Activated T-helper 2 cell treated with anti-CD3 and anti-CD28 coated beads, Interferon-gamma antibody, Interleukin-2, Interleukin-4, amounts not matched to agents 10 μg/mL and 5 μg/mL and 100 μg/mL, durations not matched to agents 14 hours and 24 hours and 36 hours (primary cell): ENCODE measurements at places on chromosomes 7 and 10. TPM values are rescaled to one million over a fixed set of nuclear protein-coding genes. Genes with fewer than 3 reads are reported as not detected.
A peak's percentile ranks its signal among the peaks of the same experiment; 100 is the strongest.

DNA sequence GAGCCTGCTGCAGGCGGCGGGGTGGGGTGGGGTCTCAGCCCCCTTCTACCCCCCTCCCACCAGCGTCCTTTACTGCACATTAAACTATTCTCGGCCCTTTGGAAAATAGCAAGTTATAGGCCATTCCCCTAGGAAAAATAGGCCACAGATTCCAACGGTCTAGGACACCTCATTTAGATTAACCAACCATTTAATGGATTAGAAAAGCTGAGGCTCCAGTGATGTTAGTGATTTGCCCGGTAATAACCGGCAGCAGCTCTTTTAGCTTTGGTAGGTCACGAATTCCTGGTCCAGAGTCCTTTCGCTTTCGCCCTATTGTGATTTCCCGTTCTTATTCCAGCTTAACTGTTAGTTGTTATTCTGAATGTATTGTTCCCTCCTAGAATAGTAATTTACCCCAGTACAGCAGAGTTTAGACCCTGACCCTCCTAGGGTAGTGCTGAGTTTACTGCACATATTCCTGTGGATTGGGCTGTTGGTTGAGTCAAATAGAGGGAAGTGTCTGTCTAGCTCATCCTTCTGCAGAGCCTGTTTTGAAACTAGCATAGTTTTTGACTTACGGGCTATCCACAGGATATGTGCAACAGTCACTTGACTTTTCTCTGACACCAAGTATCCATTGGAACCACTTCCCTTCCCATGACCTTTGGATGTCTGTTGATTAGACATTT is 754 bp downstream of the GSTO1 start:
- no peak for DNase-seq

GRCh38 chr7:39465055-39465929 is 100.9 kb upstream of the YAE1 start:
- peak; percentile 14 for DNase-seq

DNA sequence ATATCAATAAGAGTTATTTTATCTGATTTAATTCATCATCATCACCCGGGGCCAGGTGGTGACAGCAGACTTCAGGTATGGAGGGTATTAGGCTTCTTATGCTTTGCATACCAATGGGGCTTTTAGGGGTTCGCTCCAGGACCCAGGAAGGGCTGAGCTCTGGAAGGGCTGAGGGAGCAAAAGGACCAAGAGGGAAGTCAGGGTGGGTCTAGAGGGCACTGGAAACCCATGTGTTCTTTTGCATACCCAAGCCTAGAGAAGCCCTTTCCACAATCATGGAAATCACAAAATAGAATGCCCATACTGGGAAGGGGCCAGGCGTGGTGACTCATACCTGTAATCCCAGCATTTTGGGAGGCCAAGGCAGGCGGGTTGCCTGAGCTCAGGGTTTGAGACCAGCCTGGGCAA is 30.9 kb upstream of the VCL start:
- DNase-seq, result no peak

- no peak for DNase-seq
These were observed 151.4 kb upstream of the PITRM1 start for GRCh38 chr10:3323865-3324498.

GRCh38 chr10:118944959-118945633 is 84.4 kb upstream of the NANOS1 start:
- no peak for DNase-seq

- no peak for DNase-seq
These were observed 38.8 kb downstream of the SND1 start for GRCh38 chr7:127690806-127691205.

GRCh38 chr7:155277385-155277994 is 20.2 kb upstream of the INSIG1 start:
- DNase-seq, result no peak

GRCh38 chr10:123301077-123301857 is 147.1 kb downstream of the BUB3 start:
- no peak for DNase-seq

DNA sequence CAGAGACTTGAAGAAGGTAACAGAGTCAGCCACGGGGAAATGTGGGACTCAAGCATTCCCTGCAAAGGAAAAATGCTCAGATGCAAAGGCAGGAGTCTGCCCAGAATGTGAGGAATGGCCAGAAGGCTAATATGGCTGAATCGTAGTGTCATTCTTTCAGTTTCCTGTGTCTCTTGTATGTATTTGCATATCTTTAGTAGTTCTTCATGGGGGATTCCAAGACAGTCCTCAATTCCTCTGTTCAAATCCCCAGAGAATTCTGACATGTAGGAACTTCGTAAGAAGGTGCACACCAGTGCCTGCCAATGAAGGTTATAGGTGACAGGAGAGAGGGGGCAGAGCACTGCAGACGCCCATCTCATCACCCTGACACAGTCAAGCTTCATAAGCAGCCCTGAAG is 154.4 kb downstream of the CACNB2 start:
- no peak for DNase-seq

DNA sequence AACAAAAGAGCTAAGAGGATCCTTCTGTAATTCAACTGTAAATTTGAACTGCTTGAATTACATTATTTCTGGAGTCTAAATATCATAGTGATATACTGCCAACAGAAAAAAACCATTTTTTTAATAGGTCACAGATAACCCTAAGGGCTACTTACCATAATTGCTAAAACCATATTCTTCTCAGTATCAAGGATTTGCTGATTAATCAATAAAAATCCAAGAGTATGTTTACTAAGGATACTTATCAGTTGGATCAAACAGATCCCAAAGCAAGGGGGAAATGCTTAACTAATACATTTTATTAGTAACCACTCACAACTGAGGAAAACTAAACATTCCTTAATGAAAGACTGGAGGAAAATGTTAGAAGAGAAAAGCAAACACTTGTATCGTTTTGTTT is 166.0 kb downstream of the PIP4K2A start:
- no peak for DNase-seq

DNA sequence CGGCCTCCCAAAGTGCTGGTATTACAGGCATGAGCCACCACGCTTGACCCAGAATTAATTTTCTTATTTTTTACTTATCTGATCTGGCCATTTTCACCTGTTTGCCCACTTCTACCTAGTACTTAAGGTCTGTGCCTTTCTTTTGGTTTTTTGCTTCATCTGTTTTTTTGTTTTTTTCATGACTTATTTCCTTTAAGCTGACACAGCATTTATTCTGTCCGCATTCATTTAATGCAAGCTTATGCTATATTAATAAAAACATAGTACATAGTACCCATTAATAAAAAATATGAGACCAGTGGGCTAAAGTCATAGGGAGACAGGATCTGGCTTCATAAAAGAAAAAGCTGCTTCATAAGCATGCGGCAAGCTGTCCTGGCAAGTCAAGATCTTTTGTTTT is 205.4 kb downstream of the ZEB1 start:
- DNase-seq, result no peak

DNA sequence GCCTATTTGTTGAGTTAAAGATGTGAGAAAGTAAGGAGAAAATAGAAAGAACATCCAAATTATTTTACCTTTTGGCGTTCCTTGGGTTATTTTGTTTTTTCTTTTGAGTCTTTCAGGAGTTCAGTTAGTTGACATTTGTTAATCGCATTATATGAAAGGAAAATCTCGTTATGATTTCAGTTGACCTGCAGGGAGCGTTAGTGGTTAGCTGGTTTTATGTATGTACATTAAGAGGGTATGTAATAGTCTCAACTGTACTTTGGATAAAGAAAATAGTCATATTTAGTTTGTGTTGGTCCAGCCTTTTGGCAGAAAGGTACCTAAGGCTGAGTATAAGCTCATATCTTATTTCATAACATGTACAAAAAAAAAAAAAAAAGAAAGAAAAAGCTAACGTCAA is 4.0 kb downstream of the BMPER start:
- DNase-seq, result no peak

DNA sequence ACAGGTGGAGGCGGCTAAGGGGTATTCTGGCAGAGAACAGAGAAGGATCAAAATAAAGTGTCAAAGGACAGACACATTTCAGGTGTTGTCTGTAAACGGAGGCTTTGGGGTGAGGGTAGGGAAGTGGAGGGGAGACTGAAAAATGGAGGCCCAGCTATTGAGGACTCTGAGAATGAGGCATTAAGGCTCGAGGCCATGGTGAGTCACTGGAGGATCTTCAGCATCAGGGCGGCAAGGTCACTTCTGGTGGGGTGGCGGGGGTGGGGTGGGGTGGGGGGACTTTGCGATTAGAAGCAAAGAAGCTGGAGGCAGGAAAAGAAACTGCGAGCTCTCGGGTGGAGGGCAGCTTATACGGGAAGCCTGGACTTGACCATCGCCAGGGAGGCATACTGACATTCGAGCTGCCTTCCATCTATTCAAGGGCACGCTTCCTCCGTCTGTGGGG is 58.4 kb upstream of the PCGF5 start:
- DNase-seq, result no peak

GRCh38 chr10:88152728-88153133 is 289.3 kb downstream of the PTEN start:
- DNase-seq, result peak; percentile 39

DNA sequence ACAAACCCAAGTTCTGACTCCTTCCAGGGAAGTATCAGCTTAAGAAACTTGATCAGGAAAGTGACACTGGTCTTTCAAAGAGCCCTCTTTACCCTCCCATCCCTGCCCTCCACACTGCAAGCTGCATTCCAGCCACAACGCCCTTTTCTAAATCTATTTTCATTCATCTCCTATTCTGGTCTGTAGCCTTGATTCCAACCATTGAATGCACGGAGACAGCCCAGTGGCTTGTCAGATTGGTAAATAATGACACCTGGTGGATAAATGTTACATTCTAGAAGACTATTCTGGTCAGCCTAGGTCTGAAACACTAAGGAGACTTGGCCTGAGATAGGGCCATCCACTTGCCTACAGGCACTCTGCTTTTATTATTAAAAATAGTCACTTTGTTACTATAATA is 20.9 kb downstream of the MORN4 start:
- DNase-seq, result no peak

DNA sequence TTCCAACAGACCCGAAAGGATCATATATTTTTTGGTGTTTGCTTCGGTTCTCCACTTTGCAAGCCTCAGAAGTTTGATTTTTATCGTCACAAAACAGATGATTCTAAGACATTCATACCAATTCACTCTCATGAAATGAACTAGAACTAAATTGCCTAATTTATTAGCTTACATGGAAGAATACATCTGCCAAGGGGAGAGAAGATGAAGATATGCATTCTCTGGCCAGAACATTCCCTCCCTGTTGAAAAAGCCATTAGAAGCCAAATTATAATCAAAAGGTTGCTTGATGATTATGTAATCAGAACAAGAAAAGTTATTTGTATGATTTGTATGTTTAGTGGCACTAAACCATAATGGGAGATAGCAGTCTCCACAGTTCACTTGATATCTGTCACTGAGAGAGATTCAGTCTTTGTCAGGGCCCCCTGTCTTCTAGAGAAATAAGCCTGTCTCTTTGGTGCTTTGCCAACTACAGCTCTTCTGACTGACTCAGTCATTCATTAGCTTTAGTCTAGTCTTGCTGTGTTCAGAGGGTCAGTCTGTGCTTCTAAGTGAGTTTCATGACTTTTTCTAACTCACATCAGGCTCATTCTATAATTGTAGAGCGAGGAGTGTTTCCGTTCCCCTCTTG is 95.3 kb upstream of the GNAI1 start:
- no peak for DNase-seq

DNA sequence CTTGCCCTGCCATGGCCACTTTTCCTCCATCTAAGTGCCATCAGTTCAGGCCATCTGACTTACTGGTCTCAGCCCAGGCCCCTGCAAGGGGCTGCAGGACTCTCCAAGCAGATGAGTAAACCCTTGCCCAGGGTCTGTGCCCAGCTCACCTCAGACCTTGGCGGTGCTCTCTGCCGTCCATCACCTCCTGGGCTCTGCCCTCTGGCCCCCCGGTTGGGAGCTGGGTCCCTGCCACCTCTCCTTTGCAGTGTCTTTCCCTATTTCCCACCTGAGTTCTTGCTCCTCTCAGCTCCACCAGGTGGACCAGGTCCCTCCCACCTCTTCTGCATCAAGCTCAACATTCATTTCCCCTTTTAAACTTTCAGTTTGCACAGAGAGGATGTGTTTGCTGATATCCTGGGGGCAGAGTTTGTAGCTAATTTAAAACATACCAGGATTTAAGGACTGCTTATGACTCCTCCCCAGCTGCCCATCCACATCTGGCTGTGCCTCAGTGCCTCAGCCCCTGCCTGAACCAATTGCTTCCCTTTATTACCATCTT is 135.5 kb downstream of the SLIT1 start:
- no peak for DNase-seq

- DNase-seq, result no peak
These were observed 102.3 kb downstream of the DNAJB6 start for GRCh38 chr7:157439149-157439548.

DNA sequence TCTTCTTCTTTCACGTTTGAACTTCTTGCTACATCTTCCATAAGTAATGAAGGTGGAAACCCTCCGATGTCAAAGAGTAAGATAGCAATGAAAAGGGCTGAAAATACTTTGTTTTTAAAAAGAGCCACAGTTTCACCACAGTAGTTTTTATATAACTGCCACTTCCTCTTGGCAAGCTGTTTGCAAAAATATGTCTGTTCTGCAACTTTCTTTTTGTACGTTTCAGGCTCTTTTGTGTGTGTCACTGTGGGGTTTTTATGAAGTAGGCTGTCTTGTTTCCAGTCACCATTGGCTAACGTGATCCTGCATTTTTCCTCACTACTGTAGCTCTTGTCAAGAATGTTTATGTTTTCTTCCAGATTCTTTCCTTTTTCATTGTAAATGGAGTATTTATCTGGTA is 55.6 kb downstream of the SLC16A9 start:
- DNase-seq, result no peak

DNA sequence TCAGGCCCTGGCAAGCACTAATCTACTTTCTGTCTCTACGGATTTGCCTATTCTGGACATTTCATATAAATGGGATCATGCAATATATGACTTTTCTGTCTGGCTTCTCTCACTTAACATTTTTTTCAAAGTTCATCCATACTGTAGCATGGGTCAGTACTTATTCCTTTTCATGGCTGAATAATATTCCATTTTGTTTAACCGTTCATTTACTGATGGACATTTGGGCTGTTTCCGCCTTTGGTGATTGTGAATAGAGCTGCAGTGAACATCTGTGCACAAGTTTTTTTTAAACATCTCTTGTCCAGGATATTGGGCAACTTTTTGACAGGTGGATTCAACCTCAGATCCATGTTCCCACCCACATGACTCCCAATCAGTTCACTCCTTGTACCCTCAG is 31.0 kb downstream of the AIFM2 start:
- no peak for DNase-seq

DNA sequence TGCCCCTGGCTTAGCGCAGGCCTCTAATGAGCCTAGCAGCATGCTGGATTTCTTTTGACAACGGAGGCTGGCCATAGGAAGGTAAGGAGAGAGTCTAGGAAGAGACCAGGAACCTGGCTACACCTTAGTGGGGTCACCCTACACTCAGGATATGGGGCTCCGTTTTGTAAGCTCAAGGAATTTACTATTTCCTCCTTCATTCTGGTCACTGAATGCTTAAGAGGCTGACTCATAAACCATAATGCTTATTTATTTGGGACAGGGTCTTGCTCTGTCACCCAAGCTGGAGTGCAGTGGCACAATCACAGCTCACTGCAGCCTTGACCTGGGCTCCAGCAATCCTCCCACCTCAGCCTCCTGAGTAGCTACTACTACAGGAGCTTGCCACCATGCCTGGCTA is 38.4 kb downstream of the CARD11 start:
- DNase-seq, result no peak

CDH23 gene
- 0.44 and 0.55 TPM in 2 replicates for total RNA-seq

SEMA3E gene
- not detected in 2 replicates for total RNA-seq

PIK3AP1 gene
- total RNA-seq, result 12.4 and 14.0 TPM in 2 replicates

TAS2R39 gene
- not detected in 2 replicates for total RNA-seq

CFAP43 gene
- 0.07 TPM in 1 of 2 replicates, not detected in the other for total RNA-seq

GJD4 gene
- total RNA-seq, result not detected in 2 replicates

ZNF22 gene
- 24.6 and 25.6 TPM in 2 replicates for total RNA-seq

PRPF18 gene
- total RNA-seq, result 20.6 and 22.9 TPM in 2 replicates

STRIP2 gene
- 73.4 and 73.5 TPM in 2 replicates for total RNA-seq

ACSL5 gene
- total RNA-seq, result 39.7 and 45.9 TPM in 2 replicates

TRPV5 gene
- total RNA-seq, result not detected in 2 replicates

WDFY4 gene
- 0.18 and 0.21 TPM in 2 replicates for total RNA-seq

FGFR2 gene
- total RNA-seq, result not detected in 2 replicates
